ENCODE measurements at places on chromosomes 1 and 21.

- no peak for DNase-seq
Observed at GRCh38 chr1:78902641-78903040, 103.9 kb downstream of the ADGRL4 start.

DNA sequence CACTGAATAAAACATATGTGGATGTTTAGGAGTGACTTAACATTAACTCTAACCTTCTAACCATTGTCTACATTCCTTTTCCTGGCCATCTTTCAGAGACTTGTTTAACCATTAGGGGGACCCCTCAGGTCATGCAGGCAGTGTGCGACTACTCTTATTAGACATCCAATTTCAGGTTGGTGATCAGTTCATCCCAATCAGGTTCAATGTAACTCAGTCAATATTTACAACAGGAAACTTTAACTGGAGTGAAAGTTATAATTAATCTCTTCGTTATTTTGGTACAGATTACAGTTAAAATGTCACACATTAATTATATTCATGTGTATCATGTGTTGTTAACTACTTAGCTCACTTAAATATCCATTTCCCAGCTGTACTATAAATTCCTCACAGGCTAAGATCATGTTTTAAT, 68.8 kb upstream of the RGS1 start:
- no peak for DNase-seq

DNA sequence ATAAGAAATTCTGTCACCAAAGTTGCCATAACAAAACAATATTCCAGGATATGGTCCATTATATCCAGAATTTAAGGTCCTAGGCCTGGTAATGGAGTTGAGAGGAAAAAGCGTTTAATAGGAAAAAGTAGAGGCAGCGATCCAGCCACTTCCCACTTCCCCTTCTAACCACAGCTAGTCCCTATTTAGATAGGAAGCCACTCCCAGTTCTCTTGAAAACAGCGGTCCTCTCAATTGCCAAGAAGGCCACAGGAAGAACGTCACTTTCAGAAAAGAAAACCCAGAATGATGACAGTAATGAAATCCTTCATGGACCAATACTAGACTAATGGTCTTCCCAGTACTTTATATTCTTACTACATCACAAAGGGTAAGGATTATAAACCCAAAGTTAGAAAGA, 38.6 kb downstream of the ABL2 start:
- DNase-seq = no peak

DNA sequence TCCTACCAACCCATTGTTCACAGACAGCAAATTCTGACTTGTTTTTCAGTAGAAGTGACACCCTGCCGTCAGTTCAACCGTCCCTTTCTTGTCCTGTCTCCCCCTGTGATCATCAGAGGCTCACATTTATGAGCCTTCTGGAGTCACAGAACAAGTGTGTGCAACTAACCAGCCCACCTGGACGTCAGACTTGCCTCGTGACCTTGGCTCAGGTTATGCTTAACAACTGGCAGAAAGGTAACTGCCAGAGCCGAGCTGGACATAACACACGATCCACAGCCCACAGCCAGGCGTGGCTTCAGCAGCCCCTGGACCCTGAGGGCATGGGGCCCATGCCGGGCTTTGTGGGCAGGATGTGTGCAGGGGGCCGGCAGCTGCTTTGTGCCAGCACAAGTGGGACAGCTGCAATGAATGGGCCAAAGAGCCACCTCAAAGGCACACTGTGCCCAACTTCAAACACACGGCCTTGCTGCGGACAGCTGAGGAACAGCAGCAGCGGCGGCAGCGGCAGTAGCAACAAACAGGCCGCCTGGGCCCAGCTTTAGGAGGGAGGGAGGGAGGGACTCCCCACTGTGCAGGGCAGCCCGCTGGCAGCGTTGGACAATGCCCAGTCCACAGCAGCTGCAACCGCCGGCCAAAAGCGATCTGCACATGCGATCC, 103.9 kb downstream of the ZBTB18 start:
- no peak for DNase-seq

DNA sequence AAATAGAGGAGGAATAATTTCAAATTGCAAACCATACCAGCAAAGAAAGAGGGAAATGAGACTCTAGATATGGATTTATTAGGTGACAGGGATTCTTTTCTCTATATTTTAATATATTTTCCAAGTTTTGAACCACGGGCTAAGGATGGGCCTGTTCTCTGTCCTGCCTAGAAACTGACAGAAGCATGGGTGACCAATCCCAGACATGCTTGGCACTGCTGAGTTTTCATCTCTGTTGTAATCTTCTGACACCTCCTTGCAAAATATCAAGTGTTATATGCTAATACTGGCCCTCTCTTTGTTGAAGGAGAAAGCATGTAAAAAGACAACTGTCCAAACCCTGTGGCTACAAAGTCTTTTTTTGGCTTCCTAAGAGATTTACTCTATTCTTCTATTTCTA, 774 bp upstream of the ANGPTL7 start:
- no peak for DNase-seq

DNA sequence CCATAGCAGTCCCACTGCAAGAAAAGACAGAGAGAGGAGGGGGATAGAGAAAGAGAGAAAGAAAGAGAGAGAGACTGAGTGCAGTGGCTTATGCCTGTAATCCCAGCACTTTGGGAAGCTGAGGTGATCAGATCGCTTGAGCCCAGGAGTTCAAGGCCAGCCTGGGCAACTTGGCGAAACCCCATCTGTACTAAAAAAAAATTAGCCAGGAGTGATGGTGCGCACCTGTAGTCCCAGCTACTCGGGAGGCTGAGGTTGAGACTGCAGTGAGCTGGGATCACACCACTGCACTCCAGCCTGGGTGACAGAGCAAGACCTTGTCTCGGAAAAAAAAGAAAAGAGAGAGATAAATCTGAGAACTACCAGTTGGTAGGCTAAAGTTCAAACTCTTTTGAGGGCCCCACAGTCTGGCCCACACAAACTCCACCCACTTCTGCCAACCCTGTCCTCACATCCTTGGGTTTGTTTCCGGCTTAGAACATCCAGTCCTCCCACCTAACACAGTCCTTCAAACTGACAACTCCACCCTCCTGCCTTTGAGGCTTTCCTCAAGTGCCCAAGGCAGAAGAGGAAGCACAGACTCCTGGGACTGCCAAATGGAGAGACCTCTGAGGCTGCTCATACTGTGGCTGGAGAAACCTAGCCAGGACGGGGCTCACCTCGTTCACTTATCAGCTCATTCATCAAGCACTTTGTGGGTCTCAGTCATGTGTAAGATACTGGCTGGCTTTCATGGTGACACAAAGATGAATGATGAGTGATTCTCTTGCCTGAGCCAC, 20.1 kb downstream of the TFAP2E start:
- no peak for DNase-seq

DNA sequence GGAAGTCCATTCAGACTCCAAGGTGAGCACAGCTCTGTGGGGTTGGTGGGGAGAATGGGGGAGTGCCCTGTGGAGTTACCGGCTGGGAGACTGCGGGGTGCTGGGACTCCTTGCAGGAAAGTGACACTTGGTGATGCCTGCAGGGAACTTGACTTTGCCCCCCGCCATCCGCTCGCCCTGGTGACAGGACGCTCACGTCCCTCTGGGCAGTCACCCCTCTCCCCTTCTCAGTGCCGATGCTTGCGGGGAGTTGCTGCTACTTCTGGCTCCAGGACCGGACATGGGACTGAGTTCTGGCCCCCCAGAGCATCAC, 209.5 kb upstream of the C1orf174 start:
- DNase-seq = no peak

GRCh38 chr1:185008838-185009237, 34.5 kb upstream of the NIBAN1 start:
- no peak for DNase-seq

DNA sequence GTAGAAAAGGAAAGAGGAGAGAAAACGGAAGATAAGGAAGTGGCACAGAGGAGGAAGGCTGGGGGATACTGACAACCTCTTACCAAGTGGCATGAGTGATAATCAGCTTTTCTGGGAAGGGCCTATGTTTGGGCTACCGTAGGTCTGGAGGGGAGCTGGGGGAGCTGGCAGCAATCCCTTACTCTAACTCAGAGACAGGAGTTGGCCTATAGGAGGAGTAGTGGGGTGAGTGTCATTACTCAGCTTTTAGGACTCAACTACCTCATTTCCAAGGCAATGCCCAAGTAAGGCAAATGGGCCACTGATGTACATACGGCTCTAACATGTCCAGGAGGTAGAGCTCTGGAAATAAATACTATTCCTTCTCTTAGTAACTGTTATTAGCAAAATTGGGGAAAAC, 48.7 kb upstream of the DMRTA2 start:
- DNase-seq = no peak
